ENCODE measurements at places on chromosomes 11 and 22.

- DNase-seq = no peak
Observed at GRCh38 chr11:69694781-69695180, 9.0 kb downstream of the FGF19 start.

GRCh38 chr11:64568041-64568571 lies 22.9 kb upstream of the SLC22A12 start:
- DNase-seq = no peak

DNA sequence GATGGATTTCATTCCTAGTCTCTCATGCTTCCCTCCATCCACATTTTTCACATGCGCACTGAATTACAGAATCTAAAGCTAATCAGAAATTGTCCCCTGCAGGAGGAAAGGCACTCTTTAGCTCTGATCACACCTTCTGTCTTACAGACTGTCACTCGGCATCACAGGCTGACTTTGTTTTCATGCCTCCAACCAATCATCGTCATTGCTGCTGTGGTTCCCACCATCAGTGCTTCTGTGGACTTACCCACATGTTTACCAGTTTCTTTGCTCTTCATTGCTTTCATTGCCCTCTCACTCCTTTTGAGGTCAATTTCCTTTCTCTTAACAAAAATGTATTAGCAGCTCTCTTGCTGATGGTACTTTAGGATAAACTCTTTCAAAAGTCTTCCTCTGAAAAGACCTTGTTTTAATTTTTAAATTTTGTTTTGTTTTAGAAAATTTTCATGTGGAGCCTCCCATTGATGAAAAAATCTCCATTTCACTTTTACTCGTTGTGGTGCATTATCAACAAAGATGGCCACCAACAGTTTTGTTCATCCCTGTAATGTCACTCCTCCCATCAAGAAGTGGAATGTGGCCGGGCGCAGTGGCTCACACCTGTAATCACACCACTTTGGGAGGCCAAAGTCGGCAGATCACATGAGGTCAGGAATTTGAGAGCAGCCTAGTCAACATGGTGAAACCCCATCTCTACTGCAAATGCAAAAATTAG lies 20.2 kb upstream of the TREH start:
- DNase-seq = no peak

- DNase-seq = no peak
Observed at GRCh38 chr11:122785031-122785541, 53.2 kb upstream of the CRTAM start.

DNA sequence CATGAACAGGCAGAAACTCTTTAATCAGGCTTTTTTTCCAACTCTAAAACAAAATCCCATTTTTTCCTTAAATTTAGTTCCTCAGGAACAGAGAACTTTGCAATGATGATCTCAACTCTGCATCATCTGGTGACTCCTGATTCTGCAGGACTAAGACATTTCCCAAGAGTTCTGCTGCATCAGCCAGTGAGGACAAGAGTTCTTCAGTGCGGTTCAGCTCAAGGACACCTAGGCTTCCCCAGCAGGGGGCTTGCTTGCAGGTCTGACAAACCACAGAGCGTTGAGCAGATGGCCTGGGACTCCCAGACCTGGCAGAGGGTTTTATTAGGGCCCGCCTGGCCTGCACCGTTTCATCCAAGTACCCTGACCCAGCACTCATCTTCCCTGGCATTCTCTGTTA lies 6.4 kb downstream of the CDCA5 start:
- no peak for DNase-seq

GRCh38 chr11:76231121-76231738 lies 24.9 kb upstream of the WNT11 start:
- no peak for DNase-seq

- DNase-seq = no peak
Observed at GRCh38 chr11:123362941-123363340, 67.1 kb upstream of the GRAMD1B start.

DNA sequence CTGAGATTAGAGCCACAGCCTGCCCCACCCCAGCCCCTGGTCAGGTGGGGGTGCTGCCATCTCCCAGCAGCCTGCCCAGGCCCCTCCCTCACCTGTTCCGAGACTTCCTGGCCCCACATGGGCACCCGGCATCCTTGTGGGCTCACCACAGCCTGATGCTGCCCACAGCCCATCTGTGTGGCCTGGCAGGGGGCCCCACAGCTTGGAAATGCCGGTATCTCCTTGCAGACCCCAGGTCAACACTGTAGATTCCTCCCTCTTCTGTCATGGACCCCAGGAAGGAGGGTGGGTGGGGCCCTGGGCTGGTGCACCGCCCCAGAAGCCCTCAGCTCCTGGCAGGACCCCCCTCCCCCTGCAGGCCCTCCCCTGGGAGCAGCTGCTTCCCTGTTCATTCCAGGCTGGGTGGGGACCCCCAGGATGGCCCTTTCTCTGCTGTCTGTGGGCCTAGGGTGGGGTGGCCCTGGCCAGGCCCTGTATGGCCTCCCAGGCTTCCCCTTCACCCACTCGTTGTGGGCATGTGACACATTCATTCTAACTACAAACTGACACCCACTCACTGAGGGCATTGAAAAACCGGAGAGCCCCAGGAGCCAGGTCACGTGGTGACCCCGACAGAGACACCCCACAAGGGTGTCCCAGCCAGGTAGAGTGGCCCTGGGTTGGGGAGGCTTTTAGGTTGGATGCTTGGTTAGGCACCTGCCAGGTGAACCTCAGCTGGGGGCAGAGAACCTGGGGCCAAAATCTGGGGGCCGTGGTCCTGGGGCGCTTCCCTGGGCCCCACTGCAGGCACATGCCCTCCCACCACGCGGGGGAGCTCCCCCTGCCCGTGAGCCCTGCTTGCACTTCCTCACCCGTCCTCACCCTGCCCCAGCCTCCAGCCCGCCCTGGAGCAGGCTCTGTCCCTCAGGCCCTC lies 44.1 kb upstream of the CCDC188 start:
- DNase-seq = peak; percentile 63

- DNase-seq = no peak
Observed at GRCh38 chr22:22973336-22973735, 85.7 kb downstream of the IGLL5 start.

- DNase-seq = peak; percentile 79
Observed at GRCh38 chr22:50252082-50253045, 1.3 kb upstream of the HDAC10 start.

DNA sequence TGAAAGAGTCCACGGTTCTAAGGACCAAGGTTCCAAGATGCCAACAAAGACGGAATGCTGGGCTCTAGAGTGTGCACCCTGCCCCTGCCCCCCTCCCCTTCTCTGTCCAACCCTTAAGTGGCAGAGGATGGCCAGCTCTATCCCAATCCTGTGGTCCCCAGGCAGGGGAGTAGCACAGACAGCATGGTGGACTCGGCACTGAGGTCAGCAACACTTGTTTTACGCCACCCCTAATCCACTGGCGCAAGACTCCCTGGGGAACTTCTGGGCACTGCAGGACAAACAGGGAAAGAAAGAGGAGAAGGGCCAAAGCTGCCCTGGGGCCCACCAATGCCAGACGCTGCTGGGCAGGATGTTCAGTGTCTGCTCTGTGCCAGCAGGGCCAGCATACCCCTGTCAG lies 18.9 kb downstream of the GDPD5 start:
- DNase-seq = no peak

DNA sequence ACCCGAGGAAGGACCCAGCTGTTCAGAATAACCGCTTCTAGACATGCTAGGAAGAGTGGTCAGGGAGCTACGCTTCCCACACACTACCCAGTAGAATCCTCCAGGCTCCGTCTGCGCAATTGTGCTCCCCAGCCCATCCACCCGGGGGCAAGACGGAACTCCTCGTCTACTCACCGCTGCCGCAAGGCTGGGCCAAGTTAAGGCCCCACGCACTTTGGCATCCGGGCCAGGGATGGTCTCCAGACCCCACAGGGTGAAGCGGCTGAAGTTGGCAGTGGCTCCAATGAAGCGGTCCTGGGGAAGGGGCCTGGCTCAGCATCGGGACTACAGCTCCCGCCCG lies 757 bp downstream of the RNASEH2C start:
- DNase-seq = no peak

DNA sequence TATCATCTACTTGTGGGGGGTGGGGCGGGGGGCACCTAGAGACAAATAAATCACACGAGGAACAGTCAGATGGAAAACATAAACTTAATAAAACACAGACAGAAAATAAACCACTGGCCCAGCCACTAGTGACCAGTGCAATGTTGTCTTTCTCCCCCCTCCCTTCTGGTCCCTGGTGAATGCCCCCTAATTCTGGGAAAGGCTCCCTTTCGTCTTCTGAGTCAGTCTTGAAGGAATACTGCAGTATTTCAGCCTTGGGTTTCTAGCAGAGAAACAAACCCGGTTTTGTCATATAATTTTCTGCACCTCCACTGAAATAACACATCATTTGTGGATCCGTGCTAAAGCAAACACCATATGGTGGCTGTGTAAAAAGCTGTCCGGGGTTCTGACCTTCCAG lies 101.7 kb downstream of the ABTB2 start:
- DNase-seq = no peak

DNA sequence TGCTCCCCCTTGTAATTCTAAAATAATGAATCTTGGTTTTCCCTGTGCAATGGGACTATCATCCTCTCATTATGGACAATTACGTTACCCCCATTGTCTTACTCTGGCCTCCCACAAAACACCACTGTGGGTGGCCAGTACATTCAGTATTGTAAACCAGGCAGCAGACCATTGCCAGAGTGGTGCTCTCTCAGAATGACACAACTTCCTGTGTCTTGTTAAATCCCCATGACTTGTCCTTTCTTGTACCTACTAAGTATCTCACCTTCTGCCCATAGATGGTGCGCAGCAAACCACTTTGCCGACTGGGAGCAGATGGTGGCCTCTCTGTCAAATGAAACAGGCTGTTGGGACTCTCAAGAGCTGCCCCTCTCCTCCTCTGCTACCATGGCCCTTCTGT lies 287.1 kb upstream of the RAG2 start:
- DNase-seq = no peak

GRCh38 chr22:50145721-50146438 lies 24.7 kb upstream of the PANX2 start:
- DNase-seq = no peak

- no peak for DNase-seq
Observed at GRCh38 chr22:22452211-22452610, 56.3 kb downstream of the ZNF280B start.

DNA sequence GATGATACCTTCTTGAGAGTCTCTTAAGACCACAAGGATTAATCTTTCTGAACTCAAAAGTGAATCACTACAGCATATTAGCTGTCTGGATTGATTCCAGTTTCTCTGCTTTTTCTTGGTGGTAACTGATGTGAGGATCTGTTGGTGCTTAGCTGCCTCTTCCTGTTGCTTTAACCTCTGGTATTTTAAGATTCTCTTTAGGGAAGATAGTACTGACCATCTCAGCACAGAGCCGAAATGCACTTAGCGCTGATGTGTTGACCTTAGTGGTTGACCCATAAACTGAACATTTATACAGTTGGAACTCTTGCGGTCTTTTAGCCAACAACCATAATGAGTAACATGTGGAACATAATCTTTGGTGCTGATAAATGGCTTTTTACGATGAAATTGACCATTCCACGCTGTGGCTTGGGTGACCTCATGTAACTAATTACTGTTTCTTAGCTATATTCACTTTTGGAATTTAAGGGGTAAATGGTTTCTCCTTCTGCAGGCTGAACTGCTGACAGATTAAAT lies 33.7 kb downstream of the APLP2 start:
- no peak for DNase-seq

DNA sequence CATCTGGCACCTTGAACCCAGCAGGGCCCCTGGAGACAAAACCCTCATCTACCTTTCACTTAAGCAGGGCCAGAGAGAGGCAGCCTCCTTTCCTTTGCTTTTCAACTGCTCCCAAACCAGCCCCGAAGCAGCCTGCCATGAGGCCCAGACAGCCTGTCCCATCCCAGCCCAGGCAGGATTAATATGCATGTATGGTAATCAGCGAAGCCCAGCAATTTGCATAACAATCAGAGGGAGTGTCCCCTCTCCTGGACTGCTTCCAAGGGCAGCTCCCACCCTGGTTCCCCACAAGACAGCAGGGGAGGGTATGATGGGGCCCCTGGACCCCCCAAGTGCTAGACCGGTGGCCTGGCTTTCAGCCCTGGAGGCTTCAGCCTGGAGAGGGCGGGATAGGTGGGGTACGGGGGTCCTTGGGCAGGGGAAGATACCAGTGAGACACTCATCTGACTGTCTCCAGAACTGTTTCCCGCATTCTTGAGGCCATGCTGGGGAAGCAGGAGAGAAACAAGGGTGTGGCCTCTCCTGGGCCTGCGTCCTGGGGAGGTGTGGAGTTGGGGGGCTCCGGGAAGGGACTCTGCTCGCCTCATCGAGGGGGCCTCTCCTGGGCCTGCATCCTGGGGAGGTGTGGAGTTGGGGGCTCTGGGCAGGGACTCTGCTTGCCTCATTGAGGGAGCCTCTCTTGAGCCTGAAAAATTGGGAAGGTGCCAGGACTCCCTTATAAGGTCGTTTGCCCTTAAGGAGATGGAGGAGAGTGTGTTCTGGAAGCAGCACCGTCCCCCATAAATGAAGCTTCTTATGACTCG lies 93.2 kb upstream of the PRR5 start:
- DNase-seq = no peak

GRCh38 chr11:75541193-75542087 lies 15.7 kb upstream of the GDPD5 start:
- no peak for DNase-seq

- DNase-seq = no peak
Observed at GRCh38 chr11:47946682-47947559, 33.4 kb upstream of the PTPRJ start.

GRCh38 chr22:45059296-45059695 lies 49.5 kb upstream of the PHF21B start:
- no peak for DNase-seq

DNA sequence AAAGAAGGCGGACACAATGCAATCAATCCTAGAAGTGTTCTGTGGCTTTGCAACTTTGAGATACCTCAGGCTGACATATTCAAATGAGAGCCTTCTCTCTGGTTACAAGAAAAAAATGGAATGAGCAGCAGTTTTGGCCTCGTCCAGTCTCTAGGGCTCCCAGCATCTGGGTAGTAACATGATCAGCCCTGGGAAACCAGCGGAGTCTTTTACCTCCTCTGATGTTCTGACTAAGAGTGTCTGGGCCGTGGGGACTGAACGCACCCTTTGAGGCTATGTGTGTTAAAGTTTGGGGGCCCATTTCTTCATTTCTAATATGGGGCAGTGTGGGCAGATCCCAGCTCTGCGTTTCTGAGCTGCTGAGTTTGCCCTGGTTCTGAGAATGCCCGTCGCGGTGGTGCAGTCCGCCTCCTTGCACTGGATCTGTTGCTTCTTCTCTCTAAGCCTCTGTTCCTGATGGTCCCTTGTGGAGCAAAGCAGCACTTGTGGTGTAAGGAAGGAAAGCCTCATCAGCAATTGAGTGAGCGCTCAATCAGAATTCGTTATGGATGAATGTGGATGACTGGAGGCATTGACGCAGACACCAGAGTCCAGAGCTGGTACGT lies 8.1 kb downstream of the PARVB start:
- DNase-seq = no peak

All from GM13976 (cell line).